Memory B cell (primary cell): ENCODE measurements at places on chromosomes 2 and 18.

DNA sequence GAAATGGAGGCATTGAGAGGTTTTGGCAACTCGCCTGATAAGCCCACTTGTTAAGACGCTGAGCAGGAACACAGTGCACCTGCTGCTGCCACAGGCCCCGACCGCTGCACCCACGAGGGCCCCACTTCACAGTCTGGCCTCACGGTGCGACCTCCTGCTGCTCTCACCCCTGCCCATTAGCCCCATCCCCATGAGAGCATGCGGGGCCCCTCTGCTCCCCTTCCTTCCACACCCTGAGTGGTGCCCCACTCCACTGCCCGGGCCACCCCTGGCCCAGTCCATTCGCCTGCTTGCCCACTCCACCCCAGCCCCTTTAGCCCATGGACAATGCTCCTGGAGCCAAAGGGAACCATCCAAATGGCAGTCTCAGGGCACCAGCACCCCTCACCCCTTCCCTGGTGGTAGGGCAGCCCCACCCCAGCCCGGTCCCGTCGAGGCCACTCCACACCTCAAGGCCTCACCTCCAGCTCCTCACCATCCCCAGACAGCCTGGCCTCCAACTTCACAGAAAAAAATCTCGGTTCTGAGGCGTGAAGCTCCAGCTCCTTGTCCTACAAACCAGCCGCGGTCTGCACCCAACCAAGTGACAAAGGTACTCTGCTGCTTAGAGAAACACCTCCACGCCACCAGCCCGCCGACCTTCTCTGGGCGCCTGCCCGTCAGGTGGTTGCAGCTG lies 6.7 kb upstream of the GPR55 start:
- DNase-seq: no peak

DNA sequence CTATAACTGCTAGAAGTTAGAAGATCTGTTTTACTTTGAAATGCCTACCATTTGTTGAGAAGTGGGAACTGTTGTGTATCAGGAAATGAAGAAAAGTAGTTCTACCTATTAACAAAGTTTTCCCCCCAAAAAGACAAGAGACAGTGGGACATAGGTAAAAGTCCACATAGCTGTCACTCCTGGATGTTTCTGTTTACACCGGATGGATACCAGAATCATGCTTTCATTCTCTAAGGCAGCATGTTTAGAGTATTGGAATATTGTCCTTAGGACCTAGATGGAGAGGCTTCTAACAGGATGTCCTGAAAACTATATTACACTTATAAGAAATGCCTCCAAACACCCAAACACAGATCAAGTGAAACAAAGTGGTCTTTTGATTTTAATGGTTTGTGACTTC lies 143.1 kb downstream of the MCFD2 start:
- DNase-seq: no peak

GRCh38 chr2:6352247-6352646 lies 513.5 kb downstream of the CMPK2 start:
- no peak for DNase-seq

DNA sequence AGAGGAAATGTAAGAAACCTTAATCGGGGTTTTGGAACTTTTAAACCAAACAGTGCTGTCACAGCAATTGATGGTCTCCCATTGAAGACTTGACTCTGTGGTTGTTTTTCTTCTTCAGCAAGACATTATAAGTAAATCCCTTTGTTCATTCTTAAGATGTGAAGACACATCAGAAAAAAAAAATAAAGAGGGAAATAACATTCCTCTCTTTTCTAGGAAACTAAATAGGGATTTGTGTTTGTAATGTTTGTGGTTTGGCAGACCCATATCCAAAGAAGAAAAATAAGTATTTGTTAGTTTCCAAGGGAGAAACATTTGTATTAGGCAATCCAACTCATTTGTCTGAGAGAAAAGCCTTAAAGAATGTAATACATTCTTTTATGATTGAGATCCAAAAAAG lies 359.9 kb downstream of the DSC3 start:
- DNase-seq: no peak

- peak; percentile 16 for DNase-seq
These were observed 49.5 kb downstream of the SPRED2 start for GRCh38 chr2:65382776-65383357.

DNA sequence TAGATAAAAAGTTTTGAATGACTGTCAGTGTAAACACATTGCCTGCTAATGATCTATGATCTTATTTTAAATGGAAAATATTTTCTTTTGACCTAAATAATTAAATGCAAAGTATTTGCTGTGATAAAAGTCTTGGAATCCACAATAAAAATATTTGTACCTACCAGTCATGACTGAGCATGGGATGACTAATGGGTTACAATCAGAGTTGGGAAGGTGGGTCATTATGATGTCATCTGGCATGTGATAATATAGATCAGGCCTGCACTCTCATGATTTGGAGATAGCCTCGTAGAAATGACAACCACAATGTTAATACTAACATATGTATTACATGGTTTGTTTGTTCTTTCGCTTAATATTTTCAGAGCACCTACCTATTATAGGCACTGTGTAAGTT lies 848.8 kb upstream of the KLHL29 start:
- no peak for DNase-seq
